ENCODE measurements at places on chromosomes 2 and 18.
A peak's percentile ranks its signal among the peaks of the same experiment; 100 is the strongest.

- no peak for DNase-seq
Observed at GRCh38 chr2:150625303-150625702, 137.8 kb upstream of the RND3 start.

GRCh38 chr2:47655563-47655880, 127.4 kb upstream of the MSH6 start:
- DNase-seq = no peak

DNA sequence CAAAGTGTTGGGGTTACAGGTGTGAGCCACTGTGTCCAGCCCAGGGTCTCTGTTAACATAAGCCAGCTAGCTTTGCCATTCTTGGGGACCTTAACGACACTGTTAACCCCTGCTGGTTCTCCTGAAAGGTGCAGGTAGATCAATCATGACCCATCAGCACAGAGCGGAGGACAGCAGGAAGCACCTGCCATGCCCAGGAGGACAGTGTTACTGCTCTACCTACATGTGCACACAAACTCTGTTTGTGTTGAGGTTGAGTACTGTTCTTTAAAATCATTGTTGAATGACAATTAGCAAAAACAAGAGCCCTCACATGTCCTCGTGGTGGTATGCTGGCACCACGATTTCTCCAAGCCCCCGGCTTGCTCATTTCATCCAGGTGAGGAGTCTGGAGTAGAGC, 120.9 kb downstream of the FAM210A start:
- no peak for DNase-seq

DNA sequence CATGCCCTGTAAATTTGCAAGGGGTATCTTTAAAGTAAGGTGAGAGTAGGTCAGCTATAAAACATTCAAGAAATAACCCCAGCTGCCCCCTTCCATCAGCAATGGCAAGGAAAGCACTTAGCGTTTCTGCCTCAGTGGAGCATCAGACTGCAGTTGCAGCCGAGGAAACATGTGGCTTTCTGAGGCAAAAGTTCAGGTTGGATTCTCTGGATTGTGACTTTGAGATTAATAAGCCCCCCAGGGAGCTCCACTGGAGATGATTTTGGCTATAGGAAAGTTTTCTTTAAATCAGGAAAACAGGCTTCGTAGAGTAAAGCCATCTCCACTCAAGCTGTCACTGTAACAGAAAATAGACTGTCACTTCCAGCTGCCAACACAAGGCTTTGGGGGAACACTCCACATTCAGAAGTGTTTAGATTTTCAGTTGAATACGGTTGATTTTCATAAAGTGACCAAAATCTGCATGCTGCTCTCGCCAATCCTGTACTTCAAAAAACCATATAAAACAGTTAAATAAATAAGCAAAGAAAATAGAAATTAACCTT, 15.3 kb upstream of the RIT2 start:
- no peak for DNase-seq

GRCh38 chr2:104249629-104250028, 604.3 kb upstream of the POU3F3 start:
- no peak for DNase-seq

DNA sequence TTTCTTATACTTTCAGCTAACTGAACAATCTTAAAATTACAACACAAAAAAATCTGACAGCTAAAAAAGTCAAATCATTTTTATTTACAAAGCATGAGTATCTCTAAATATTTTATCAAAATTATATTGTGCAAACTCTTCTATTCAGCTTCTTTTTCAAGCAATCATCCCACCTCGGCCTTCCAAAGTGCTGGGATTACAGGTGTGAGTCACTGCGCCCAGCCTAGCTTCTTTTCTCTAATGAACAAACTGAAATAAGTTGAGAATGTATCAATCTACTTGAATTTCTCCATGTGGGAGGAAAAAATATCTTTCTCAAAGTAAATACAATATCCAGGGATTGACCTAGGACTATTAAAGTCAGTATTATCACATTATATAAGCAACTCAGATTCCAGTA, 14.9 kb downstream of the NDUFS1 start:
- DNase-seq = no peak

GRCh38 chr18:77059294-77059916, 73.2 kb downstream of the MBP start:
- DNase-seq = no peak

DNA sequence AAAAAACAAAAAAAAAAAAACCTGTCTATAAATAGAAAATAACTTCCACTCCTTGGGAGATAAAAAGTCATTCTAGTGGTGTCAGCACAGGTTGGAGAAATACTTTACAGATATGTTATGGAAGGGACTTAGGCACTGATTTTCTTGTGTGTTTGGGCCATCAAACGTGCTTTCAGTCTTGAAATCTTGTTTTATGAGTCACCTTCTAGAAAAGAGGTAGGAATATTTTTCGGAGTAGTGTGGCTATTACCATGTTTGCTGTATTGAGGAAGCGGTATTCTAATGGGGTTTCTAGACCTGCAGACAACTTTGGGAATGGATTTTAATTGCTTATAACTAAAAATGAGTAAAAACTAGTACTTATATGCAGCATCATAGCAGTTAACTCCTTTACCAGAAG, 12.0 kb downstream of the HNMT start:
- DNase-seq = no peak

DNA sequence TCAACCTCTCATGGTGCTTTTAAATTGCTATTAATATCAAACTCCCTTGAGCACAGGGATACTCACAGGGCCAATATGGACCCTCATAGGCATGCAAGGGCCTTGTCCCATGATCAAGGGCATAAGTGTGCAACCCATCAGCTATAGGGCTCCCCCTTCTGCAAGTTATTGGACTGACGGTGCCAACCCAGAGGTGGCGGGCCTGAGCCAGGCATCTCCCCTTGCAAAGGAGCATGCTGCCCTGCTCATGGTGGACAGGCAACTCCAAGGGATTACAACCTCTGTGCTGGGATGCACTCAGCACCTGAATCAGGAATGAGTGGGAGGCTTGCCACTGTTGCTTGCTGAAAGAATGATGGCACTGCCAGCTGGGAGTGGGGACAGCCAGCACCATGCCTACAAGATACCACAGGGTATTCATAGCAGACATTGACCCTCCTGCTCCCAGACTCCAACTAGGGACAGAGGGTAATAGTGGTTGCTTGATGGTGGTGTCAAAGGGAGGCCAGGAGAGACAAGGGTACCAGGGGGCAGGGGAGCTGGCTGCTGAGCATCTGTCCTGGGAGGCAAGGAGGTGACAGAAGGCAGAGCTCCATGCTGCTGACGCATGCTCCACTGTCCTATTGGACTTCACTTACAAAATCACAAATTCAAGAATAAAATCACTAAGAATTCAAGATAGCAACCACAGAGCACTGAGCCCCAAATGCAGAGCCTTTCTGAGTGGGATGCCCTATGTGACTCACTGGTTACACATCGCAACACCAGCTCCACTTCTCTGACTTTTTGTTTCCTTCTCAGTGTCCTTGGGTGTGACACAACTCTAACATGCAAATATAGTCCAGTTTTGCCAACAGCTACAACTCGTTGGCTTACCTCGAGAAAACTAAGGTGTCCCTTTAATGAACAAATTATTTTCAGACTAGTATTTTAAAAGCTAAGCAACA, 157.1 kb upstream of the CCDC150 start:
- no peak for DNase-seq

GRCh38 chr2:78546843-78547242, 478.7 kb upstream of the REG3G start:
- DNase-seq = no peak

DNA sequence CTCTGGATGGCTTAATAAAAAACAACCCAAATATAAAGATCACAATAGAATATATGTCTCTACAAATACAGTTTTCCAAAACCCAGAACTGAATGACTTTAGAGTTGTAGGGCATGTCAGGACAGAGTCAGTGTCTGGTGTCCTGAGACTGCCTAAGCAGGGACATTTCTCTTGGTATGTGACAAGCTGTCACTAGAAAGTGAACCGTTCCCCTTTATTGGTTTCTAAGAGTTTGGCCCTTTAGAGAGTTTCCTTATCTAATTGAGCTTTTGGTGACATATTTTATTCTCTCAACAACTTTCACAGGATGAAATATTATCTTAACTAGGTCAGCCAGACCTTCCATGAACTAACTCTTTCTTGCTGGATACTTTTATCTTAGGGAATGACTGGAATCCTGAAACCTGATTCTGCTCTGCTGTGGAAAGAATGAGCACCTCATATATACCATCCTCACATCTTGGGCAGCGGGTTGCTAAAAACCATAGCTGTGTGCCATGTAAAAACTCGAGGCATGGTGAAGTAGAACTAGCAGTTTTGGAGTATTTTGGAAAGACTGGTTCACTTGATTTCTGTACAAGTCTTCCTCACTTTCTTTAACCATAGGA, 54.8 kb downstream of the CAVIN2 start:
- DNase-seq = no peak

DNA sequence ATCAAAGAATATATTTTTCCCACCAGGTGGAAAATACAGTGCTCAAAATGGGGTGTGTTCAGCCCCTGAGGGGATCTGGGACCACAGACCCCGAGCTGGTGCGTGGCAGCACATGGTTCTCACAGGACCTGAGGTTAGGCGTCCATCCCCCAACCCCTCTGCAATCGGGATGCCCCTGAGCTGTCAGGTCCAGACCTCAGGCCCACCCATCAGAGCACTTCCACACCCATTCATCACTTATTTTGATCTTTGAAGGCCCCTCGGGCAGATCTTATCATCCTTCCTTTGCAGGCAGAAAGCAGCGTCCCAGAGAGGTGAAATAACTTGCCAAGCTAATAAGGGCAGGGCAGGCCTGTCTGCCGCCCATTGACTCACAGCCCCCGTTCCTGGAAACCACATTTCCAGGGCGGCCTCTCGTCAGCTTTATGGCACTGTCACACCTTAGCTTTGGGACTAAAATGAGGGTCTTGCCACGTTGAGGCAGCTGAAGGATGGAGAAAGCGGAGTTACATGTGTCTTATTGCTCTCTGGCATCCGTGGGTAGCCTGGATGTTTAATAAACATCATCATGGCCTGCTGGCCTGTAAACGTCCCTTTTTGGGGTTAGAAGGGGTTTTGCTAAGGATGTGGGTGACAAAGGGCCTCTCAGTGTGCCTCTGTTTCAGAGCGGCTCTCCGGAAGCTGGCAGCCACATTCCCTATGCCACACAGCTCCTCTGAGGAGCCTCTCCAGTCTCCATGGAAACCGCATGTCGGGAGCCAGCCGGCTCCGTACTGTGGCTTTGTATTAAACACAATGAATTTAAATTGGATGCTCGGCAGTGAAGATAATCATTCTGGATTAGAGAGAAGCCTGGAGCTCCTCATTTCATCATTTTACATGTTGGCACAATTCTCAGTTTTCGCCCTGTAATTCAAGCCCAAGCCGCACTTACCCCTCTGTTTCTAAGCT, 58.3 kb upstream of the MAPRE3 start:
- no peak for DNase-seq

DNA sequence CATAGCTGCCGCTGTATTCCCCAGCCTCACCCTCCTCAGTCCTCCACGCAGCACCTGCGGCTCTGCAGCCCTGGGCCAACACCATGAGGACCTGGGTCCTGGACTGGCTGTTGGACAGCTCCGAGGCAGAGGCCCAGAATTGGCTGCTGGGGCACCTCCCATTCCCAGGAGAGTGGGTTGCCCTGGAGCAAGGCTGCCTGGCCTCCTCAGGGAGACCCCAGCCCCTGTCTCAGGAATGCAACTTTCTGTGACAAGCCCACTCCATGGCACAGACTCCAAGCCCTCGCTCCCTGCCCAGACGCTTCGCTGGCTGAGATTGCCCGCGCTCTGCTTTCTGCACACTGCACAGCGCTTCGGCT, 33.0 kb downstream of the CYP26B1 start:
- no peak for DNase-seq

- no peak for DNase-seq
Observed at GRCh38 chr2:113285816-113286215, 7.1 kb upstream of the PAX8 start.

GRCh38 chr2:584863-585823, 92.1 kb downstream of the TMEM18 start:
- peak; percentile 33 for DNase-seq

DNA sequence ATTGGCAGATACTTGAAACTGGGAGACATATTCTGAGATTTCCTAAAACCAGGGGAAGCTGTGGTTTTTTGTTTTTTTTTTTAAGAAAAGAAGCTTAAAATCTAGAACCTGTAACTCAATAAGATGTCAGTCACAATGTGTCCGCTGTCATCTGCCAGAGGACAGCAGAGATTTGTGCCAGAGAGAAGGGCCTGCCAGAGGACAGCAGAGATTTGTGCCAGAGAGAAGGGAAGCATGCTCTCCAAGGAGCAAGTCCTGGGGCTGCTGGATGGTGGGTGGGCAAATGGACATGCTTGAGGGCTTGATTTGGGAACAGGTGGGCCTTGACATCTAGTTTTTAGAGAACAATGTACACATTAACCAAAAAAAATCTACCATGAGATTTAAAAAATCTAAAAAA, 77.9 kb downstream of the CCDC93 start:
- DNase-seq = no peak

DNA sequence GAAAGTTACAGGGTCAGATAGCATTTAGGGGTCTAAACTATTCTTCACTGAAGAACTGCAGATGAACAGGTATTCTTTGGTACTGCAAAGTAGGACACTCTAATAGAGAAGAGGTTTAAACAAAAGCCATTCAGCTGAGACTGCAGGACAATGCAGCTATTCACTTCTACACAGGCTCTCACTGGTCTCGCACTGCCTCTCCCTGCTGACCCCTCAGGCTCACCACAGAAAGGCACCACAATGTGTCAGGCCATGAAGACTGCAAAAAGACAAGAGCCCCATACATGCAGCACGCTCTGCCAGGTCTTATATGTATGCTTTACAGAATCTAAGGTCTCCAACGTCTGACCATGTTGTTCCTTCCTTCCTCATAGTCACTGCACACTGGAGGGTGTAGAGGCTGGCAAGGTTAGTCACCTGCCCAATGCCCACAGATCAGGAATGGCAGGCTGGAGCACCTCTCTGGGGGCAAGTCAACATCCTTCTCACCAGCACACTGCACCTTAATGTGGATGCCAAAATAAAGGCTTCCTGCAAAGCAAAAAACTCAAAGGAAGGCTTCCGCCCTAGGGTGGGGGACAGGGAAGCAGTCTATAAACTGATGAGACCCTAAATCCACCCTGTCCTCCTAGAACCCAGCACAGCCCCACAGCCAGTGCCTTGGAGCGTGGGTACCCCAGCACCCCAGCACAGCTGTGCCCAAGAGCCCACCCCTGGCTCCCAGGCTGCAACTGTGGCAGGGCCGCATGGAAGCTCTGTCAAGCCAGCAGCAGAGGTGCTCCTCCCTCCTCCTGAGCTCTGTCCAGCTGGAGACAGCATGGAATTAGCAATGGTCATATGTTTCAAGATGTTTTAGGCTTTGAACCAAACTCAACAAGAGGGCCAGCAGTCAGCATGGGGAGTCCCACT, 10.7 kb upstream of the RNU4ATAC start:
- no peak for DNase-seq

DNA sequence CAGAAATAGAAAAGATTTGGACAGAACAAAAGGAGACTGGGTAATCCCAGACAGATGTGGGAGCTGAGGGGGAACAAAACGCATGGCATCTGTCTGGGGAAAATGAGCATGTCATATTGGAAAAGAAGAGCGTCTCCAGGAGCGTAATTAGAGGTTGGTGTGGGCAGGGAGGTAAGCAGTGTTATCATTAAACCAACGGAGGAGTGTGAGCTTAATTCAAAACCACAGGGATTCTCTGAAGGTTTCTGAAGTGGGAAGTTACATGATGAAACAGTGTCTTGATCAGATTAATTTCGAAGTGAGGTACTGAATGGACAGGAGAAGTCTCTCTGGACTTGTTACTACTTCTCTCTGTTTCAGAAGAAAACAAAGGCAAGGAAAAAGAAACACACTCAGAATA, 53.3 kb downstream of the DTNB start:
- no peak for DNase-seq

GRCh38 chr2:239692362-239692851, 291.6 kb upstream of the HDAC4 start:
- DNase-seq = no peak

GRCh38 chr18:48006415-48007175, 76.1 kb upstream of the SMAD2 start:
- no peak for DNase-seq

Measured in T-cell (primary cell).